ENCODE measurements at places on chromosomes 1 and 21.
A peak's percentile ranks its signal among the peaks of the same experiment; 100 is the strongest.

DNA sequence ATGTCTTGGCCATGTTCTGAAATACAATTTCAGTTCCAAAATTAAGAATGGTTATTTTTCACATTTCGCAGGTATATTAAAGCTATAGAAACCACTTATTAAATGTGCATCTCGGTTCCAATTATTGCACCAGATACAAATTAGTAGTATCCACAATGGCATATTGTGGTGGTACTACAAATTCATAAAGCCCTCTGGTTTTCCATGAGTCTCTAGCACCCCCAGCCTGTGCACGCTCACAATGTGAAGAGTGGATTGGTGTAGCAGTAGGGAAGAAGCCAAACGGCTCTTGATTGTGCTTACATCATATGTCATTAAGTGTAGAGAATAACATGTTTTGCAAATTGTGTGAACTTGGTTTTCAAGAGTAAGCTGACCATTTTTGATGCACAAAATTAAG, 1.9 kb upstream of the BRINP3 start:
- DNase-seq = no peak

DNA sequence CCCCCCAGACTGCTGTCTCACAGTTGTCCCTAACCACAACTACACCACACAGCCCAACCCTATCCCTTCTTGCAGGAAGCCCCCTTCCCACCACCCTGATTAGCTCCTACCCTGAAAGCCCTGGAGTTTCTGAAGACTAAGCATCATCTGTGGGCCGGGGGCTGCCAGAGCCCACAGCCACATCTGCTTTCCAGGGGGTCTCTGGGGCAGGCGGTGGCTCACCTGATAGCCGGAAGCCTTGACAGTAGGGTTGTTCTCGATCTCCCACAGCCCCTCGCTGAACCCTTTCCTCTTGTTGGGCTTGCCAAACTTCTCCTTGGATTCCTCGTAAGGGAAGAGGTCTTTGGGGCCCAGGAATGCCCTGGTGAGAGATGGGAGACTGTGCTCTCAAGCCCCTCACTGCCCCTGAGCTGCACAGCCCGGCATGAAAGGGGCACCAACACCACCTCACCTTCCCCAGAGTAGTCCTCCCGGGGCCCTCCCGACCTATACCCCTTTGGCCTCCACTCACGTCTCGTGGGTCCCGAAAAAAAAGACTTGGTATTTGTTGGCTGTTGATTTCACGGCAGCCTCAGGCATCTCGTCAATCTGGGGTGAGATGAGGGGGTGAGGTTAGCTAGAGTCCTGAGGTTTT, 4.0 kb upstream of the MRPL24 start:
- DNase-seq = no peak

DNA sequence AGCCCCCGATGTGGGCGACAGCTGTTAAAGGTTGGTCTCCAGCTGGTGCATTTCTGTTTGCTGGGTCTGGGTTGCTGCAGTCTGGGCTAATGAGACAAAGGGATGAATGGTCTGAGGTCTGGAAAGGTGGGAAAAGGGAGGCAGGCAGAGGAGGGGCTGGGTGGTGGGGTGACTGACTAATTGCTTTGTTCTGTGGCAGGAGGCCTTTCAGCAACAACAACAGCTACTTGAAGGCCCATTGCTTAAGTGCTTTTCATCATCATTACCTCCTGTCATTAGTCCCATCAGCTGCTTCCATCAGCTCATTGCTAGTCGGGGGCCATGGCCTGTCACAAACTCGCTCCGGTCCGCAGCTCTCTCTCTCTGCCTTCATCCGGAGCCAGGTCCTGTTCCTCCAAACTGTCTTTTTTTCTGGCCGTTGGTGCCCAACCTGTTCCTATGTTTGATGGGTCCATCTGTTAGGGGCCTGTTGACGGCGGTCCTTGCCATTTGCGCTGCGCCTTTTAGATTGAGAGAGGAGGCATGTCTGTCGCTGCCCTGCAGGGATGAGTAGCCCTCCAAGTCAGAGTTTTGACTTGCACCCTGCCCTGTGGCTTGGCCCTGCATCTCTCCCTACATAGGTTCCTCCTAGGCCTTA, 105.6 kb upstream of the PLXNA2 start:
- DNase-seq = no peak

GRCh38 chr1:6028042-6028850, 17.4 kb upstream of the KCNAB2 start:
- DNase-seq = peak; percentile 62

- DNase-seq = no peak
Observed at GRCh38 chr1:36475341-36475740, 7.4 kb downstream of the CSF3R start.

DNA sequence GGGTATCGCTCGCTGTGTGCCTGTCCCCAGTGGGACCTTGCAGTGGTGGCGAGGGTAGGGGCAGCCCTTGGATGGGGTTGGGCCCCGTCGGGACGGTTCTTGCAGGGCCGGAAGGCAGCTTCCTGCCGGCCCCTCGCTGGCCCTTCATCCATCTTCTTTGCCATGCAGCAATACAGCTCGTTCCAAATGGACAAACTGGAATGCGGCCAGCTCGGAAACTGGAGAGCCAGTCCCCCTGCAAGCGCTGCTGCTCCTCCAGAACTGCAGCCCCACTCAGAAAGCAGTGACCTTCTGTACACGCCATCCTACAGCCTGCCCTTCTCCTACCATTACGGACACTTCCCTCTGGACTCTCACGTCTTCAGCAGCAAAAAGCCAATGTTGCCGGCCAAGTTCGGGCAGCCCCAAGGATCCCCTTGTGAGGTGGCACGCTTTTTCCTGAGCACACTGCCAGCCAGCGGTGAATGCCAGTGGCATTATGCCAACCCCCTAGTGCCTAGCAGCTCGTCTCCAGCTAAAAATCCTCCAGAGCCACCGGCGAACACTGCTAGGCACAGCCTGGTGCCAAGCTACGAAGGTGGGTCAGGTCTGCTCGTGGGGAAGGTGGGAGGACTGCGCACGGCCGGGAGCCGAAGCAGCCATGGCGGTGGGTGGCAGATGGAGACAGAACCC, 45.8 kb downstream of the SIM2 start:
- DNase-seq = no peak

GRCh38 chr1:231558708-231559185, 30.3 kb downstream of the TSNAX start:
- DNase-seq = no peak

DNA sequence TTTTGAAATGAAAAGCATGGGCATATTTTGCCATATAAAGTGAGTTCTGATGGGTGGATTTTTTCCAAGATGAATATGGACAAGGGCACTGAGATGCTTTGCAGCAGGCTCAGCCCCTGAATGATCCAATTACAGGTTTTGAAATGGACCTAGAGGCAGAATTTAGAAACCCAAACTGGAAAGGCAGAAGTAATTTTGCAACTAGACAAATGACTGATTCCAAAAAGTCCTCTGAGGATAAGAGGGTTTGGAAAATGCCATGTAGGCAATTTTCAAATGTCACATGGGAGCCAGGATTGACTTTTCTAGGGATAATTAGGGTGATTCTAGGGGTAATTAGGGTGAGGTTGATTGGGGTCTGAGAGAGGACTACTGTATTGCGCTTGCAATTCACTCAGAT, 148.9 kb upstream of the ZNF648 start:
- DNase-seq = no peak

All from activated T-helper 1 cell treated with anti-CD3 and anti-CD28 coated beads, Interleukin-12 subunit alpha, Interleukin-12 subunit beta, Interleukin-2, Interleukin-4 antibody, amounts not matched to agents 30 ng/mL and 10 ng/mL and 1 ng/mL, durations not matched to agents 14 hours and 24 hours and 36 hours (primary cell).